ENCODE measurements at places on chromosomes 16 and 17.

- no peak for DNase-seq
These were observed 6.4 kb downstream of the ST6GALNAC2 start for GRCh38 chr17:76579281-76579680.

- no peak for DNase-seq
These were observed 10.3 kb upstream of the ITGAX start for GRCh38 chr16:31344712-31345111.

GRCh38 chr16:59355704-59356103 is 621.6 kb upstream of the GOT2 start:
- no peak for DNase-seq

DNA sequence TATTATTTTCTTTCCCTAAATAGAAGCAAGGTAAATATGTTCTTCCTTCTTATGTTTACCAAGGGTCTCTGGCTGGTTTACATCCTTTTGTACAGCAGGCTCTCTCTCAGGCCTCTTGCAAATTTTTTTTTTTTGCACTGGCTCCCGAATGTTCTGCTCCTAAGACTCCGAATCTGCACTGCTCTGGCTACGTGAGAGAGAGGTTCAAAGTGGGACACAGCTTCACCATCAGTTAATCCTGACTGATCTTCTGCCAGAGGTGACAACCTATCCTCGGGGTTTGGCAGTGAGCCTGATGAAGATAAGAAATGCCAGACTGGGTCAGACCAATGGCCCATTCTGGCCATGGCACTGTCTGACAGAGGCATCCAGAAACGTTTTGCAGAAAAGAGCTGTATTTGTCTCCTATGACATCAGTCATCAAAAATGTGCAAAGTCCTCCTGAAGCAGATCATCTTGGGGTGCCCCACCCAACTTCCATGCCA is 136.9 kb downstream of the GRIN2A start:
- no peak for DNase-seq

Data from AG20443 (cell line).